Airway epithelial cell (primary cell): ENCODE measurements at places on chromosomes 7 and 10. TPM values are rescaled to one million over a fixed set of nuclear protein-coding genes. Genes with fewer than 3 reads are reported as not detected.

The KNDC1 gene
- 0.09 TPM in 1 of 2 replicates, not detected in the other for total RNA-seq

The CLRN3 gene
- not detected in 2 replicates for total RNA-seq

The UNCX gene
- not detected in 2 replicates for total RNA-seq

The ZC3HAV1 gene
- total RNA-seq = 20.8 and 28.4 TPM in 2 replicates

The MRC1 gene
- total RNA-seq = not detected in 2 replicates

The CCDC3 gene
- 15.7 and 16.6 TPM in 2 replicates for total RNA-seq

The KIAA1217 gene
- total RNA-seq = 24.7 and 35.1 TPM in 2 replicates

The SLC26A5 gene
- not detected in 2 replicates for total RNA-seq

The HABP2 gene
- not detected in 2 replicates for total RNA-seq

The MSMB gene
- 0.84 and 2.0 TPM in 2 replicates for total RNA-seq

The SPDYE2 gene
- total RNA-seq = not detected in 2 replicates

The NPC1L1 gene
- not detected in 2 replicates for total RNA-seq

The SMO gene
- total RNA-seq = 17.4 and 17.9 TPM in 2 replicates

The WNT8B gene
- total RNA-seq = 0.14 TPM in 1 of 2 replicates, not detected in the other

The HOGA1 gene
- 0.49 TPM in 1 of 2 replicates, not detected in the other for total RNA-seq

The CHST15 gene
- 15.0 and 19.7 TPM in 2 replicates for total RNA-seq

The SLC16A9 gene
- total RNA-seq = 10.3 and 12.8 TPM in 2 replicates

The ENO4 gene
- not detected in 2 replicates for total RNA-seq
